ENCODE measurements at places on chromosomes 2 and 18. TPM values are rescaled to one million over a fixed set of nuclear protein-coding genes. Genes with fewer than 3 reads are reported as not detected.
A peak's percentile ranks its signal among the peaks of the same experiment; 100 is the strongest.

The THADA gene
- 20.9 TPM for polyA plus RNA-seq

The C2orf72 gene
- 1.7 TPM for polyA plus RNA-seq

The DPYSL5 gene
- 11.9 TPM for polyA plus RNA-seq

The ST3GAL5 gene
- polyA plus RNA-seq: 1.6 TPM

The NRP2 gene
- polyA plus RNA-seq: 32.0 TPM

DNA sequence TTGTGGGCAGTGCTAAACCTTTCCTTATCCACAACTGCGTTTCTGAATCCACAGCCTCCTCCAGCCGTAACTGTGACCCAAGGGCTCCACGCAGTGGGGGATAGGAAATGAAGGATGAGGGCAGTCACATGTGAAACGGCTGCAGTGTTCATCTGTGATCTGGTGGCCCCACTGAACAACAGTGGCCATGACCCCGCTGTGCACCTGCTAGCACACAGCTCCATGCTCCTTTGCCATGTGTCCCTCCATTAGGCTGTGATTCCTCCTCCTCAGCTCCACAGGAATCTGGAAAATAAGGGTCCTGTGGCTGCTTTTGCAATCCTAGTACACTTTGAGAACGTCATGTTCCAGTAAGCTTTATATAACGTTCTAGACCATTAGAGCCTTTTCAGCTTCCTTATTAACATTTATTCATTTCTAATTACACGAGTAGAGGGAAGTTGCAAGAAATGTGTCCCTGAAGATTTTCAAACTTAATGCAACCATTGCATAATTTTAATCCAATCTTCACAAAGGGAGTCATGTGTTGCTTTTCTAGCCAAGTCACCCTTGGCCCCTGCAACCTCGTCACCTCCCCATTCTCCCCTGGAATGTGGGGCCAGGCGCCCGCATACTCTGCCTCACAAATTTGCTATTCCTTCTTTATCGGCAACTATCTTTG lies 7.1 kb upstream of the NAPG start:
- no peak overlapping the region for H3K4me3 ChIP-seq
- DNase-seq: no peak
- no peaks in the 10 kb centered on the region for H3K36me3 ChIP-seq
- no peak overlapping the region for H3K27ac ChIP-seq
- no peaks in the 10 kb centered on the region for H3K4me1 ChIP-seq

GRCh38 chr2:12424809-12425208 lies 291.9 kb upstream of the TRIB2 start:
- H3K36me3 ChIP-seq: no peaks in the 10 kb centered on the region
- no peaks in the 10 kb centered on the region for H3K27me3 ChIP-seq
- H3K27ac ChIP-seq: no peak overlapping the region
- no peak for DNase-seq

- H3K4me3 ChIP-seq: no peak overlapping the region
- H3K27me3 ChIP-seq: no peaks in the 10 kb centered on the region
- no peaks in the 10 kb centered on the region for H3K36me3 ChIP-seq
- no peaks in the 10 kb centered on the region for H3K4me1 ChIP-seq
- no peak overlapping the region for H3K27ac ChIP-seq
- DNase-seq: no peak
These were observed 219.2 kb downstream of the SH3RF3 start for GRCh38 chr2:109348190-109348589.

DNA sequence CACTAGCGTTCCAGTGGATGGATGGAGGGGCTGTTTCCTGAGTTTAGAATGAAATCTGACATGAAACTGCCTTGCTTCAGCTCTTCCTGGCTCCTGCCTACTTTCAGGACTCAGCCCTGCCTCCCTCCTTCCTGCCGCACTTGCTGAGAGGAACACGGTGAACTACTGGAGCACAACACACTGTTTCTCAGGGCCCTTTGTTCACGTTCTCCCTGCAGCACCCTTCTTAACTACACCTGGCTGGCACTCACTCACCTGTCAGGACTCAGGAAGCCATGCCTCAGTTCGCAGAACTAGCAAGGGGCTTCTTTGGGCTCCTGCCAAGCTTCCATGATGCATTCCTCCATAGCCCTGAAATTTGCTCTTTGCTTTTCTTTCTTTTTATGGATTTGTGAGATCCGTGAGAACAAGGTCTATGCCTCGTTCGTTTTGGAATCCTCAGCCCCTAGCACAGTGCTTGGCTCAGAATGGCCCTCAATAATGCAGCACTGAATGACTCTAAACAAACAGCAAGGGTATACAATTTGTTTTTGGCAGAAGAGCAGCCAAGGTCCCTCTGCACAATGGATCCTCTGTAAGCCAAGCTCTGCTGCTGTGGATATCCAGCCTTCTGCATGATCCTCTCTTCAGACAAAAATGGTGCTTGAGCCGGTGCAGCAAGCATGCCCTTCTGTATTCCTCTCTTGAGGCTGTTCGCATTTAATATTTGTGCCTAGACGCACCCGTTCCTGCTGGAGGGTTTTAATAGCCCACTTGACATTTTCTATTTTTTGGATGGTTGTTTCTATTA lies 357.0 kb downstream of the TSN start:
- no peaks in the 10 kb centered on the region for H3K36me3 ChIP-seq
- no peaks in the 10 kb centered on the region for H3K27me3 ChIP-seq
- no peak overlapping the region for H3K4me3 ChIP-seq
- no peaks in the 10 kb centered on the region for H3K4me1 ChIP-seq

DNA sequence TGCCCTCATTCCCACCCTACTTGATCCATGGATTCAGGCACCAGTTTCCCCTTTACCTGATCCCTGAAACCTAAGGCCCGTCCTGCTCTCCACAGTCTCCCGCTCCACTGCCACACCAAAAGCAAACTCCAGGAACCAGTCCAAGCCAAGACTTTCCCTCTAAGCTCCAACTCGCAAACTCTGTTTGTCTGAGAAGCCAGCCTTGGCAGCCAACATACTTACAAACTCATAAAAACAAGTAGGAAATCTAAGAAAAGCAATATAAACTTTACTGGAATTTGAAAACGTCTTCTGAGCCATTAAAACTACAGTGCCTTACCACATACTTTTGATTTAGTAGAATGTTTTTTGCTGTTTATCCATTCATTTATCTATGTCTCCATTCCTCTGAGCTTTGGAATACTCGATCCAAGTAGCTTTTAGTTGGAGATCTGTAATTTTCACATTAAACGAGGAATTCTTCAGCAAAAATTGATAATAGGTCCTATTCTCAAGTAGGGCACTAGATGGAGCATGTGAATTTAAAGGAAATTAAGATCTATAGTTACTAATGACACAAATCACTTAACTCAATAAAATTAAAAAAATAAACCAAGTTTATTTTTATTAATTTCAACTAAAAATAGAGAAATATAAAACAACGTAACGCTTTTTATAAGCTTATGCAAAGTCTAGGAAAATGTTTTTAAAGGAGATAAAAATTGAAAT lies 199.7 kb downstream of the MYO3B start:
- no peak for DNase-seq
- H3K27me3 ChIP-seq: no peaks in the 10 kb centered on the region
- no peaks in the 10 kb centered on the region for H3K36me3 ChIP-seq
- no peaks in the 10 kb centered on the region for H3K4me1 ChIP-seq
- no peak overlapping the region for H3K4me3 ChIP-seq

DNA sequence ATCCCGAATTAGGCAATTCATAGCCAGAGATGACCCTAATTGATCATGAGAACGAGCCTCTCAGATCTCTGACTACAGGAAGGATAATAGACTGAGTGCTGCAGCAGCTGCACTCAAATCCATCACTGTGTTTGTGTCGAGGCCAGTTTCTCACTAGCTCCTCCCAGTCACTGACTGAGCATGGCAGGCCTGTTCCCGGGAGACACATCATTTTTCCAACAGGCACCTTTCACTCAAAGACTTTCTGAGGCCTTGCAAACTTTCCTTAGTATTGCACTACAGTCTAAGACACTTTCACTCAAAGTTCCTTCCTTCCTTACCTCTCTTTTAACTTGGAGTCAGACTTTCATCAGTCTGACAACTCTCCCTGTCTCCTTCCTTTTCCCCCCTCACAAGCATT lies 13.7 kb downstream of the SOS1 start:
- H3K27ac ChIP-seq: no peak overlapping the region
- DNase-seq: no peak
- H3K4me1 ChIP-seq: peaks cover 4% of the 10 kb centered on the region
- H3K36me3 ChIP-seq: no peaks in the 10 kb centered on the region

DNA sequence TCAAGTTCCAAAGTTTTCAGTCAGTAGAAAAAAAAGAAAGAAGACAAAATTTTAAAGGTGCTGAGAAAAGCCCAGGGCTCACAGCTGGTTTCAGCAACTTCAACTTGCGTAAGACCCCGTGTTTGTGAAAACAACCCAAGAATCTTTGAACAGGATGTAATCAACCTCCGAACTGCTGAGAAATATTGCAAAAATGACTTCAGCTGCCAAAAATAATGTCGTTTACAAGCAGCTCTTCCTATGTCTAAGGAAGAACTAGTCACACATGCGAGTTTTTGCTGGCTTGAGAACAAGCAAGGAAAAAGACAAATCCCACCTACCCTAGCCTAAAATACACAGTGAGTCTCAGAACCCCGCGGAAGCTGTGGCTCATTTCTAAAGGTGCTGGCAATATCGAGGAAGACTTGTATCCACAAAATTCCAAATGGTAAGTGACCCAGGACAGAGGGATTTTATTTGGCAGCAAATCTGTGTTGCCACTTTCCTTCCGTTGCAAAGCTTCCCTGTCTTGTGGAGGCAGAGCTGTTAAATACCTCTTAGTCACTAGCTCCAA lies 59.8 kb upstream of the SLC8A1 start:
- no peak for DNase-seq
- no peaks in the 10 kb centered on the region for H3K27me3 ChIP-seq
- no peak overlapping the region for H3K4me3 ChIP-seq
- H3K27ac ChIP-seq: no peak overlapping the region
- peaks cover 3% of the 10 kb centered on the region for H3K4me1 ChIP-seq
- no peaks in the 10 kb centered on the region for H3K36me3 ChIP-seq

GRCh38 chr18:46892842-46893241 lies 24.5 kb downstream of the PIAS2 start:
- H3K36me3 ChIP-seq: peaks cover 9% of the 10 kb centered on the region
- H3K4me3 ChIP-seq: no peak overlapping the region
- H3K27me3 ChIP-seq: no peaks in the 10 kb centered on the region
- DNase-seq: no peak
- no peaks in the 10 kb centered on the region for H3K4me1 ChIP-seq
- no peak overlapping the region for H3K27ac ChIP-seq

GRCh38 chr2:86053166-86053565 lies 52.5 kb downstream of the POLR1A start:
- no peaks in the 10 kb centered on the region for H3K27me3 ChIP-seq
- H3K36me3 ChIP-seq: peaks cover 50% of the 10 kb centered on the region
- no peak overlapping the region for H3K4me3 ChIP-seq
- DNase-seq: no peak
- H3K27ac ChIP-seq: no peak overlapping the region

DNA sequence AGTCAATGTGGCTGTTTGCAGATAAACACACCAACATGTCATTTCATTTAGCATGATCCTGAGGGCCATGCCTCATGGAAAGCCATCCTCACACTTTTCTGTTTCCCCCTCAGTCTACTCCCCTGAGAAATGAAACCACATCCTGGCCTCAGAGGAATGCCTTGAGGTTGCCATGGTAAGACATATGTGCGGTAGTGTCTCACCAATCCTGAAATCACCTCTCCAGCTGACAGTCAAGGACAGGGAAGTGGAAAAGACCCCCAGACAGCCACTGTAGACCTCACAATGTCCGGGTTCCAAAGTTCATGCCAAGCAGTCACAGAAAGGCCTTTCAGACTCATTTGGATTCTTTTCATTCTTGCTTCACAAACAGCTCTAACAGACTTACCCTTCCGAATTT lies 175.2 kb upstream of the PKDCC start:
- H3K4me1 ChIP-seq: 0 out of 2 replicates have a peak, but pooled peaks cover 3% of the 10 kb centered on the region
- no peak overlapping the region for H3K4me3 ChIP-seq
- H3K36me3 ChIP-seq: no peaks in the 10 kb centered on the region
- no peak overlapping the region for H3K27ac ChIP-seq
- no peaks in the 10 kb centered on the region for H3K27me3 ChIP-seq
- no peak for DNase-seq

- no peak overlapping the region for H3K4me3 ChIP-seq
- no peak overlapping the region for H3K27ac ChIP-seq
- H3K36me3 ChIP-seq: no peaks in the 10 kb centered on the region
- no peak for DNase-seq
- H3K4me1 ChIP-seq: no peaks in the 10 kb centered on the region
These were observed 70.4 kb upstream of the TMEM17 start for GRCh38 chr2:62576276-62576939.

GRCh38 chr2:171878481-171878993 lies 15.5 kb downstream of the SLC25A12 start:
- H3K4me3 ChIP-seq: no peak overlapping the region
- DNase-seq: no peak

- H3K27ac ChIP-seq: no peak overlapping the region
- no peaks in the 10 kb centered on the region for H3K36me3 ChIP-seq
- H3K4me1 ChIP-seq: peaks cover 14% of the 10 kb centered on the region
- no peaks in the 10 kb centered on the region for H3K27me3 ChIP-seq
- H3K4me3 ChIP-seq: peak overlapping the region; percentile 32
- DNase-seq: no peak
These were observed 40.6 kb upstream of the HDAC4 start for GRCh38 chr2:239441261-239442078.

DNA sequence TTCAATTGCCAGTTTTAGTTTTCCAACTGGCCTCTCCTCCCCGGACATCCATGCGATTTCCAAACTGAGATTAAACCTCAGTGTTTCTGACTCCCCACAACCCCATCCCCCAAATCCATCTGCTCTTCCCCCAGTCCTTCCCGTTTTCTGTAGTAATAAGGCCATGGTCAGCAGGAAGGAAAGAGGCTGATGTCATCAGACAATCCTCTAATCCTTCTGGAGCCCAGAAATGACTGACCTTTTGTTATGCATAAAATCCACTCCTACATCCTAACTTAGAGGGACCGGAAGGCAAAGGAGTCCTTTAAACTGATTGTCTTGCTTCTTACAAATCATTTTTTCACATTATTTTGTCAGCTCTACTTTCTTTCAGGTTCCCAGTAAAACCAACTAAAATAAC lies 155.8 kb downstream of the INO80D start:
- no peak overlapping the region for H3K4me3 ChIP-seq
- no peak for DNase-seq
- H3K36me3 ChIP-seq: no peaks in the 10 kb centered on the region
- no peak overlapping the region for H3K27ac ChIP-seq

DNA sequence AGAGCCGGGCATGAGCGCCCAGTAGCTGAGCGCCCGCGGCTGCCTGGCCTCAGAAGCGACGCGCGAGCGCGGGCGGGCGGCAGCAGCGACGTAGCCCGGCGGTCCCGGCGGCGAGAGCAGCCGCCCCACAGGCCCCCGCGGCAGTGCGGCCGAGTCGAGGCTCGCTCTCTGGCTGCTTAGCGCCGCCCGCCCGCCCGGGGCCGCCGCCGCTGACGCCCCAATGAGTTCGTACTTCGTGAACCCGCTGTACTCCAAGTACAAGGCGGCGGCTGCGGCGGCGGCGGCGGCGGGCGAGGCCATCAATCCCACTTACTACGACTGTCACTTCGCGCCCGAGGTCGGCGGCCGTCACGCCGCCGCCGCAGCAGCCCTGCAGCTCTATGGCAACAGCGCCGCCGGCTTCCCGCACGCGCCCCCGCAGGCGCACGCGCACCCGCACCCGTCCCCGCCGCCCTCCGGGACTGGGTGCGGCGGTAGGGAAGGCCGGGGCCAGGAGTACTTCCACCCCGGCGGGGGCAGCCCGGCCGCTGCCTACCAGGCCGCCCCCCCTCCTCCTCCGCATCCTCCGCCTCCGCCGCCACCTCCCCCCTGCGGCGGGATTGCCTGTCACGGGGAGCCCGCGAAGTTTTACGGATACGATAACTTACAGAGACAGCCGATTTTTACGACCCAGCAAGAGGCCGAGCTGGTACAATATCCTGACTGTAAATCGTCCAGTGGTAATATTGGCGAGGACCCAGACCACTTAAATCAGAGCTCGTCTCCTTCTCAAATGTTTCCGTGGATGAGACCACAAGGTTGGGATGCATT lies 847 bp downstream of the HOXD8 start:
- peaks cover 100% of the 10 kb centered on the region for H3K27me3 ChIP-seq
- no peak overlapping the region for H3K4me3 ChIP-seq
- peak; percentile 63 for DNase-seq
- H3K36me3 ChIP-seq: no peaks in the 10 kb centered on the region
- no peak overlapping the region for H3K27ac ChIP-seq

All from H1 (cell line).